ENCODE measurements at places on chromosomes 6 and 20.
A peak's percentile ranks its signal among the peaks of the same experiment; 100 is the strongest.

- no peak for DNase-seq
Measured at GRCh38 chr6:85469276-85470022, 19.6 kb downstream of the NT5E start.

DNA sequence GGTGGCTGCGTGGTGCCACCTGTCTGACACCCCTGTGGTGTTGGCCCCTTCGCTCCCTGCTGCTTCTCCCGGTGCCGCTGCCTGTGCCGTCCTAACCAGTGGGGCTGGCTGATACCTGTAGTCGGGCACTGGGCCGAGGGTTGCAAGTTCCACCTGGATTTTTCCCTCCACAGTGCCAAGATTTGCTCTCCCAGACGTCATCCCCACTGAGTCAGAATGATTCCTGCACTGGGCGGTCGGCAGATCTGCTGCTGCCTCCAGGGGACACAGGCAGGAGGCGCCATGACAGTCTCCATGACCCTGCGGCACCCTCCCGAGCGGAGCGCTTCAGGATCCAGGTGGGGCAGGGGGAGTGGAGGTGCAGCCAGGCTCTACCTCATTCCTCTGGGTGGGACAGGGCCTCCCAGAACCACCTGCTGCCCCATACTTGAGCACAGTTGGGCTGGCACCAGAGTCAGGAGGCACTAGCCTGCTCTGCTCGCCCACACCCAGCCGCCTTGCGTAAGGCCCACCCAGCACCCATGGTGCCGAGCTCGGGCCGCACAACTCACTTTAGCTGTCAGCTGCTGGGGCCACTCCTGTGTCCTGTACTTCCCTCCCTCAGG, 60.2 kb downstream of the TCP11 start:
- DNase-seq = no peak

DNA sequence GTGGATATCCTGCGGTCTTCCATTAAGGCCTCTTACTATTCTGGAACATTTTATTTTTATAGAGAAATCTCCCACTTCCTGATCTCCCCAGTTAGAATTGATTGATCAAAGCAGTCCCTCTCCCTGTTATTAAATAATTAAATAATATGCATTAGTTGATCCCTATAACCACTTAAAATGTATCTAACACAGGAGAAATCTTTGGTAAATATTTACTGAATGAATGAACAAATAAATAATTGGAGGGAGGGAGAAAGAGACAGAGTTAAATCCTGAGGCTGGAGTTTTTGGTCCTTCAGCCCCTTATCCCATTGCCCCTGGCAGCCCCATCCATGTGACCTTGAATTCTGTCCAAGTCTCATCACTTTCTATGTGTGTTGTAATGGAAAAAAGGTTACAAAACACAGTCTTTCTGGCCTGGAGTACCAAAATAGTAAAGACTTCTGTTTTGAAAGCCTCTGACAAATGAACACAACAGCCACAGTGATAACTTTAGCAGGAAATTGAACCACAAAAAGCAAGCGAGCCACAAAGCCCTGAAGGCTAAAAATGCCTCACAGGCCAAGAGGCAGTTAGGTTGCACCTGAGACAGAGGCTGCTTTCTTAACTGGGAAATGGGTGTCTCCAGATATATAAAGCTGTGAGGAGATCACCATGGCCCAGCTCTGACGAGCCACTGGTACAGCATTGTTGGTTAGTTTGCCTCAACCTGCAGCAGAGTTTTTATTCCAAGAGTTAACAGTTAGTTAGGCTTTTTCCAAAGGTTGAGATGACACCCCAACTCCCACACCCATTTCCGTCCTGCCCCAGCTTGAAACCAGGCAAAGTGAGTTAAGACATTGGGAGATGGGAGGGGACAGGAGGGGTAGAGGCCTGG, 11.3 kb downstream of the NT5E start:
- DNase-seq = no peak

DNA sequence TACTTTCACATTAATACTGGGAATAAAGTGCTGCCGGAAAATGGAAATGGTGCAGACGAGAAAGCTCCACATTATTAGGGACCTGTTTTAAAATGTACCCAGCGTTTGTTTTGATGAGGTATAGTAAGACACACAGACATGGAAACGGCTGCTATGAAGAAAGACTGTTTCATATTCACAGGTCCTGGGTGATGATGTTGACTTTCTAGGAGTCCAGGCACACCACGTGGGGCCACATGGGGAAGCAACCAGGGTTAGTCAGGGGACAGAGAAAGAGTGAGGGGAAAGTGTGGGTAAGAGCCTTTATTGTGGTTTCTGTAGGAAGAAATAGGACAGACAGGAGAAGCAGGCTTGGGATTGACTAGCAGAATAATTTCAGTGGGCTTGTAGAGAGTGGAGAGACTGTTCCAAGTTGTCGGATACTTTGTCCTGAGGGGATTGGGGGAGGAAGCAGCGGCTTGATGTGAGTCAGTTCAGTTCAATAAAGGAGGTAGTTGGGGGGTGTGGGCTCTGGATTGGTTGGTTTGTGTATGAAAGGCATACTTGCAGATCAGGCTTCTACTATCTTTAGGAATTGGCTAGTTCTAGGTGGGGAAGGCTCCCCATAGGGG, 112.0 kb upstream of the MCHR2 start:
- no peak for DNase-seq

DNA sequence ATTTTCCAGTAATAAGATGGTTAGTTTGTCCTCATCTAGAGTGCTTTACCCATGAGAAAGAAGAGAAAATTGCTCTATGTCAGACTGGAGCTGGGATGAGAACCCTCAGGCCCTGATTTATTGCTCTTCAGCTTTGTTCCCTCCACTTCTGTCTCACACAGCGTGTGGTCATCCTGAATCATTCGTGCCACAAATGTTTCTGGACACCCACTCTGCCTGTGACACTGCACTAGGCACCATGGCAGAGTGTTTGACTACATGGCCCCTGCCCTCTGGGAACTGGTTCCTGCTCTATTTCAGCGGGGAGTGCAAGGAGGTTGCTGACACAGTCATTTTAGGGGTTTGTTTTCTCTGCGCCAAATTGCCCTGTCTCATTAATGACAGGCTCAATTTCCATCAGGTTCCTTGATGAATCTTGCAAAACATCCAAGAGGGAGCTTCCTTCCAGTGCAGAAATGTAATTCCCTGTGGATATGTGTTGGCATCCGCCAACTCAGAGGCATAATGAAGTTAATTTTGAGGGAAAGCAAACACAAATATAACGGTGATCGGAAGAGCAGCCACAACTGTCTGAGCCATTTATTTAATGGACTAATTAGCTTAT, 207.5 kb downstream of the CLIC5 start:
- no peak for DNase-seq

- peak; percentile 45 for DNase-seq
Measured at GRCh38 chr20:11849270-11849915, 68.3 kb upstream of the BTBD3 start.

DNA sequence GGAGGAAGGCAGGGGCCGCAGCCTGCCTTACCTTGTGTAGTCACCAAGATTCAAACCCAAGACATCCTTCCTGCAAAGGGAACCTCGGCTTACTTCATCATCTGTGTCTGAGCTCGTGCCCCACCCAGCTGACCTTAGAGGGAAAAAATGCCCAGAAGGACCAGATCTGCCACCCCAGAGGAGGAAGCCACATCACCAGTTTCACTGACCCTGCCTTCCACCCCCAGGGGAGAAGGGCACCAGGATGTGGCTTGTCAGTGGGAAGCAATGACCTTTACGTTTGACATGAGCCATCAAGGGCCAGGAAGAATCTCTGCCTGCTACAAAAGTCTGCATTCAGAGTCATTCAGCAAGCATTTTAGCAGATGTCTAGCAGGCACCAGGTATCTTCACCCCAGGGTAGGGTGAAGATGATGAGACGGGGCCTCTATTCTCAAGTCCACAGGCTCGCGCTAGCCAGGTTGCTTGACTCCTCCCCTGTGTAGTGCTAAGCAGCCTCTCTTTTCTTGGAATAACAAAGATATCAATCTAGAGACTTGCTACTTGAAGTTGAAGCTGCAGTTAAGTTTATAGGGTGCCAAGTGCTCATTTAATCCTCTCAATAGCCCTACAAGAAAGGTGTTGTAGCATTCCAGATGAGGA, 28.1 kb downstream of the HM13 start:
- no peak for DNase-seq

- no peak for DNase-seq
Measured at GRCh38 chr6:37517411-37517812, 17.7 kb upstream of the CCDC167 start.

Measured in DMS153 (cell line).